ENCODE measurements at places on chromosomes 13 and 19.

- no peak for DNase-seq
These were observed 238.4 kb downstream of the TUBA3C start for GRCh38 chr13:18943273-18943672.

GRCh38 chr19:38055010-38055409 lies 148.0 kb downstream of the SIPA1L3 start:
- no peak for DNase-seq

DNA sequence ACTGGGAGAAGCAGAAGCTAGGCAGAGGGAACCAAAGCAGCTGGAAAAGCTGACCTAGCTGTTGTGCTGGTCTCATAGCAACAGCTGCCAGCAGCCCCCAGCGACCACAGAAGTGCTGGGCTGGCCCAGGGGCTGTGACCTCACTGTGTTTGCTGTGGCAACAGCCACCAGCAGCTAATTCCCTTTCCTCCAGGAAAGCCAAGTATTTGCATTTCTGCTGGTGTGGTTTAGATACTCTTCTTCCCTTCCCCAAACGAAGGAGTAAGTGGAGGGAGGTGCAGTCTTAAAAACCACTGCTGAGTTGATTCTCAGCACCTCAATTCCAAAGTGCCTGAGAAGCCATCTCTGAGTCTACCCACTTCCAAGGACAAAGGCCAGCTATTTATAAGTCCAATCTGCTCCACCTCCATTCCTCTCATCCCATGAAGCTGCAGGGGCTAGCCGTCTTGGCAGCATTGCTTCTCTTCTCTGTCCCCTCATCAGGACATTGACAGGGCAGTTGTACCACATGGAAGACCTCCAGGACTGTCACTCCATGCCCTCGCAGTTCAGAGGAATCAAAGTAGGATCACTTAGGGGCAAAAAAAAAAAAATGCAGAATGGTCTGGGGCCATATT lies 11.5 kb upstream of the CCDC97 start:
- DNase-seq = no peak

DNA sequence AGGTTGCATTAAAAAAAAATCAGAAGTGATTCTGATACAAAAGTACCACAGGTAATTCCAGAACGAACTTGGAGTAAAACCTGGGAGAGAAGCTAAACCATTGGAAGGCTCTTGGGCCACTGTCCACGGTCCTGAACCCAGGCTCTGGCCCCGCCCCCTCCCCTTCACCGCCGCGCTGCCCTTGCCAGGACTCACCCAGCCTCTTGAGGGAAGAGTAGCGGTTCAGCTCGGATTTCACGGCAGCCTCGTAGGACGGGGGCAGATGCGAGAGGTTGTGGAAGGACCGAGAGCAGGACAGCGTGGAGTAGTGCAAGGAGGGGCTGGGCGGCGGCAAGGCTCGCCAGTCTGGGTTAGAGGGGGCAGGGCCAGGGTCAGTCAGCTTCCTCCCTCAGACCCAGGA lies 5.7 kb downstream of the SHISA7 start:
- DNase-seq = peak; percentile 87

DNA sequence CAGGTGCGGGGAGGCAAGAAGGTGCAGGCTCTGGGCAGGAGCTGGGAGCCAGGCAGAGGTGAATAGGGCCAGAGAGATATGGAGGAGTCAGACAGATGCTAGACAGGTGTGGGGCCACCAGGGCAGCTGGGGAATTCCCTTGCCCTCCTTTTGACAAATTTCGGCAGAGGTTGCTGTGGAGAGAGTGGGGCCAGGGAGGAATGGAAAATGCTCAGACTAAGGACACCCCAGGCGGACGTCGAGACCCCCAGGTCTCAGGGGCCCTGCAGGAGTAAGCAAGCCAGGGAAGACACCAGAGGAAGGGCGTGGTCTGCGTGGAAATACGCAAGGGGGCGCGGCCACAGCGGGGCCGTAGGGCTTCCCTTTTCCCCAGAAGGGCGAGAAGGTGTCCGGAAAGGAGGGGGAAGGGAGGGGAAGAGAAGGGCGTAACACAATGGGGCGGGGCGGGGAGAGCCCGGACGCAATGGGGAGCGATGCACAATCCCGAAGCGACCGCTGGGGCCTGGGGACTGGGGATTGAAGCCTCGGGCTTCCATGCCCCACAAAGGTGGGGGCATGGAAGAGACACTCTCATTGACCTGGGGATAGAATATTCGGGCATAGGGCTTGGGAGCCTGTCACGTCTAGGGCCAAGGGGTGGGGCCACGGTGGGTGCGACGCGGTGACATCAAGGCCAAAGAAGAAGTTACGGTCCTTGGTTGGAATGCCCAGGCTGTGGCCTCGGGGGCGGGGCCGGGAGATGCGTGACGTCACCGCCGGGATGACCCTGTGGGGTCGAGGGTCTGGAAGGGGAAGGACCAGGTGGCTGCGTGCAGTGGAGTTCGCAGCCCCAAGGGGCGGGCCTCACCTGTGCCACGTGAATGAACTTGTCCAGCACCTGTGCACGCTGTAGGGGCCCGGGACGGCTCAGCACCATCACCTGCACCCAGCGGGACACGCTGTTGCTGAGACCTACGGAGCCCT lies 8.2 kb downstream of the RASGRP4 start:
- peak; percentile 92 for DNase-seq

- no peak for DNase-seq
These were observed 368.7 kb downstream of the LIG4 start for GRCh38 chr13:107846642-107847041.

- DNase-seq = peak; percentile 20
These were observed 101.3 kb downstream of the ARHGEF7 start for GRCh38 chr13:111216166-111216960.

- no peak for DNase-seq
These were observed 79.3 kb upstream of the GPC6 start for GRCh38 chr13:93147298-93147645.

DNA sequence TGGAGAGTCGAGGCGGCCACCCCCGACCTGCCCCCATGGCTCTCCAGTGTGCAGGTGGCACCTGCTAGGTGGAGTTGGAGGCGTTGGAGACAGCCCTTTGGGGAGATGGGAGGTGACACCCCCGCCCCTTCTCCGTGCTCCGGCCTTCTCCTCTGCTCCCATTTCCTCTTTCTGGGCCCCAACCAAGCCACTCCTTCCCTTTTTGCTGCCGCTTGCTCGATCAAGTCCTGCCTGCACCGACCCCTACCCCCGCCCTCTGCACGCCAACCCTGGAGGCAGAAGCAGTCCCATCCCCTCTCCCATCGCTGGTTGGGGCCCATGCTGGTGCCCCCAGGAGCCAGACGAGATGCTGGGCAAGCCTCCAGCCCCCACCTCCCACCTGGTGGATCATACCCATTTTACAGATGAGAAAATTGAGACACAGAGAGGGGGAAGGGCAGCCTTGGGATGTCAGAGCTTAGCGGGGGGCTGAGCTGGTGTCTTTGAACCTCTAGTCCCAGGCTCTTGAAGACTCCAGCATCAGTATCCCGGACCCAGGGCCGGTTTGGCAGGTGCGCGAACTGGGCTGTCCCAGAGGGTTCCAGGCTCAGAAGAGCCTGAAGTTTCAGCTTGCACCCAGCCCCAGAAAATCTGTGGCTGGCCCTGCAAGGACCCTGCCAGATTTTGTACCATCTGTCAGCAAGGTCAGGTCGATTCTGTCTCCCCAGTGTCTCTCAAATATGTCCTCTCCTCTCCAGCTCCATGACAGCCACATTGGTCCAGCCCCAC lies 10.3 kb downstream of the GNA15 start:
- DNase-seq = no peak

GRCh38 chr13:47455626-47456025 lies 545.4 kb downstream of the SUCLA2 start:
- DNase-seq = no peak

- DNase-seq = peak; percentile 84
These were observed 43.1 kb downstream of the CEBPG start for GRCh38 chr19:33416307-33417215.
